Adrenal gland (tissue), 19 donors: ENCODE measurements at places on chromosomes 3 and 15.

DNA sequence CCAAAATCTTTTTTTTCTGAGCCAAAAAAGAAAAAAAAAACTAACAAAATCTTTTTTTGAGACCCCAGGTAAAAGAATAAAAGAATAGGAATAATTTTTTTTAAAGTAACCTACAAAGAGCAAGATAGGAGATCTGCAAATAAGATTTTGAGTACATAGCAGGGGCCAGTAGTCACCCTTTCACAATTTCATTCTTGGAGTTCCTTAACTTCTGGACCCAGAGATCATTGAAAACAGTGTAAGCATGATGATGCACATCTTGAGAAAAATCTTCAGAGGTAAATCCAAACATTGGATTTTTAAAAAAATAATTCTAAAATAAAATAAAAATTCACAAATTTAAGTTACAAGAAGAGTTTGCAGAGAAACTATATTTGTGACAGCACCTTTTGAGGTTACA, 18.8 kb downstream of the TFRC start:
- no peak for DNase-seq
- H3K4me1 ChIP-seq, result no peaks in the 10 kb centered on the region
- H3K27ac ChIP-seq, result no peak overlapping the region
- H3K4me3 ChIP-seq, result no peak overlapping the region
- H3K36me3 ChIP-seq, result peaks cover 98% of the 10 kb centered on the region

- H3K36me3 ChIP-seq, result no peaks in the 10 kb centered on the region
- H3K4me1 ChIP-seq, result no peaks in the 10 kb centered on the region
- DNase-seq, result no peak
Measured at GRCh38 chr3:36804295-36805055, 40.1 kb upstream of the DCLK3 start.

GRCh38 chr15:34259566-34259965, 34.8 kb downstream of the EMC4 start:
- H3K4me3 ChIP-seq, result no peak overlapping the region
- no peaks in the 10 kb centered on the region for H3K36me3 ChIP-seq
- H3K27ac ChIP-seq, result no peak overlapping the region
- H3K4me1 ChIP-seq, result no peaks in the 10 kb centered on the region
- no peaks in the 10 kb centered on the region for H3K27me3 ChIP-seq
- no peak for DNase-seq

- no peak overlapping the region for H3K4me3 ChIP-seq
- no peak overlapping the region for H3K27ac ChIP-seq
Measured at GRCh38 chr3:56864918-56865524, 63.3 kb upstream of the ARHGEF3 start.

DNA sequence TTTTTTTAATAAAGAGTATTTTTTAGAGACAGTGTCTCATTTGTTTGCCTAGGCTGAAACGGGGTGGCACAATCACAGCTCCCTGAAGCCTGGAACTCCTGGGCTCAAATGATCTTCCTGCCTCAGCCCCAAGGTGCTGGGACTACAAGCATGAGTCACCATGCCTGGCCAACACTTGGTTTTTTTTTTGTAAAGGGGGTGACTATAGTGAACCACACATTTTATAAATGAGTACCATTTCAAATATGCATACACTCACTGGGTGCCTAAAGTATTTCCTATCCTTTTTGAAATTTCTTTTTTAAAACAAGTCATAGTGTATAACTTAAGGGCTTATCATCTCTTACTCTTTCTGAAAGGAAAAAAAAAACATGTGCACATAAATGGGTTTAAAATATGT, 325.2 kb upstream of the MEIS2 start:
- no peak overlapping the region for H3K4me3 ChIP-seq
- no peak for DNase-seq
- no peak overlapping the region for H3K27ac ChIP-seq
- no peaks in the 10 kb centered on the region for H3K27me3 ChIP-seq
- H3K4me1 ChIP-seq, result no peaks in the 10 kb centered on the region
